ENCODE measurements at places on chromosomes 2 and 18.

DNA sequence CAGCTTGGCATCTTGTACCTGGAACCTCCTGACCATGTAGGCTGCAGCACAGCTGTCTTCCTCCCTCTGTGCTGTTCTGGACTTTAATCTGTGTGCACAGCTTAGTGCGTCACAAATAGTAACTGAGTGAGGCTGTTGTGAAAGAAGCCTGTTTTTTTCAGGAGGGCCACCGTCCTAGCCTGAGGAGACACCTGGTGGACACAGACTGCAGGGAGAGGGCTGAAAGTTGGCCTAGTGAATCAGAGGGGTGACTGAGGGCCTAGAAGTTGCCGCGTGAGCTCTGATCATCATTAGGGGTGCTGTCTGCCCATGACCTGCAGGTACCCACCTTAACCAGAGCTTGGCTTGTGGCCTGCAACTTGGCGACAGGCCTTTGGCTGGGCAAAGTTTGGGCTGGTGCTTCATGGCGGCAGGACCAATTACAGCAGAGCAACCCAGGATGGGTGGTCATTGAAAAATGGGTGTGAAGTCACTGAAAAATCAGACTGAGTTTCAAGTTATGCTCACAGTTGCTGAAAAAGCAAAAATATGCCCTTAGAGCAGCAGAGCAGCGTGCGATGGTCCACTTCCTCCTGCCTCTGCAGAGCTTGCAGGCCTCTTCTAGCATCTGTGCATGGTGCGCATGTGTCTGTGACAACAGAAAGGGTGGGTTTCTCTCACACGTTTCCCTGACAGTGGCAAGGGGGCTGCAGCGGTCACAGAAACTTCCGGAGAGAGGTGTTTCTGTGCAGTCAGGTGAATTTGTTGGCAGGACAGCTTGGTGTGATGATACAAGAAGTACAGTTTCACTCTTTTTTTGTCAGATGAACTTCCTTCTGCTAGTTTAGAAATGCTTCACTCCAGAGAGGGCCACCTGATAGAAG lies 9.6 kb downstream of the GDF7 start:
- DNase-seq: no peak

GRCh38 chr18:22983175-22983574 lies 50.0 kb downstream of the RBBP8 start:
- DNase-seq: no peak

- DNase-seq: peak; percentile 19
These were observed 2.4 kb downstream of the FHL2 start for GRCh38 chr2:105396254-105397024.

GRCh38 chr2:107502539-107502938 lies 324.2 kb upstream of the RGPD4 start:
- DNase-seq: no peak

DNA sequence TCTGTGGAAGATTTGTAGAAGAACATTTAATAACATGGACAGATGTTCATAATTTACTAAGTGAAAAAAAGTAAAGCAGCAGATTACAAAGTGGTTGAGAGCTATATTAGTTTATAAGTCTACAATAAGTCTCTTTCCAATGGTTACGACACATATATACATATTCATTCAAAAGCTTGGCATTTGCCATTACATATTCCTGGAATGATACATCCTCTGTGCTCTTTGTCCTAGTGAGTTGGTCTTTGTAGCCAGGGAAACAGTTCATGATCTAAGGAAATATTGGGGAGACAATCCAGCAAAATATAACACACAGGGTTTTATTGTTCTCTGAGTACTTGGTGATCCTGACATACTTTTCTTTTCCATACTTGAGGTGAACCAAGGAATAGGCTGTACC lies 32.5 kb upstream of the SOS1 start:
- DNase-seq: no peak

GRCh38 chr2:192087398-192087958 lies 107.3 kb downstream of the TMEFF2 start:
- no peak for DNase-seq

GRCh38 chr2:237472187-237472712 lies 14.8 kb upstream of the MLPH start:
- no peak for DNase-seq

- no peak for DNase-seq
These were observed 325.8 kb downstream of the CCDC178 start for GRCh38 chr18:33114749-33115148.

- no peak for DNase-seq
These were observed 78.3 kb downstream of the SMAD4 start for GRCh38 chr18:51108330-51108729.

- no peak for DNase-seq
These were observed 208.4 kb downstream of the MYCN start for GRCh38 chr2:16148632-16149348.

DNA sequence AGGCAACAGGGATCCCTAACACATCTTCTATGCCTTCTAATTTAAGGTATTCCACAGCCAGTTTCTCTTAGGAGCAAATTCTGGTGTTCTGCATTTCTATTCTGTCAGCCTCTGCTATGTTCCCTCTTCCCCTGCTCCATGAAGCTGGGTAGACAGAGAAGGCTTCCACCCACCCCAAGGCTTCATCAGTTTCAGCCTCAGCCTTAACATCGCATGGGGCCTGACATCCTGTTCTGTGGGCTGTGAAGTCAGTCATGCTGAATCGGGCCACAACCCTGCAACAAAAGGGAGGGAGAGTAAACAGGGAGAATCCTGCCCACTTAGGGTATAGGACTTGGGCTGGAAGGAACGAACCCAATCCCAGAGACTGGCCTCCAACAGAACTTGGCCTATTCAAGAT lies 70.6 kb upstream of the PPM1B start:
- DNase-seq: no peak

DNA sequence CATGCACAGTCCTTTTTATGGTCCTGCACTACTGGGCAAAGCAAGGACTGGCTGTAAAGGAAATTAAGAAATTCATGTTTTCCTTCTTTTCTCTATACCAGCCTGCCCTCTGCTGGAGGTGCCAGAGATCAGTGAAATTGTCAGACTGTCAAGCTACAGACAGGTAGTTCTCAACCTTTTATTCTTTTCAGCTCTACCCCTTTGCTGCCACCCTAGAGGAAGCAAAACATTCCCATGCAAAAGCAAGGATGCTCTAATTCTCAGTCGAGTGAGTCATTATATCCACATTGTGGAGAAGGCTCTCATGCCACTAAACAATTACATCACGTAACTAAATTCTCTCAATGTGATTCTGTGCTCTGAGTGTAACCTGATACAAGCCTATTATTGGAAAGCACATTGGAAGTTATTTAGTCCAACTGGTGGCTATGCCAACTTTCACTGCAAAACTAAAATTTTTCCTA lies 25.0 kb upstream of the RAPGEF4 start:
- no peak for DNase-seq

GRCh38 chr18:34038086-34038485 lies 186.6 kb downstream of the NOL4 start:
- no peak for DNase-seq

GRCh38 chr18:7766346-7766745 lies 199.2 kb downstream of the PTPRM start:
- no peak for DNase-seq

DNA sequence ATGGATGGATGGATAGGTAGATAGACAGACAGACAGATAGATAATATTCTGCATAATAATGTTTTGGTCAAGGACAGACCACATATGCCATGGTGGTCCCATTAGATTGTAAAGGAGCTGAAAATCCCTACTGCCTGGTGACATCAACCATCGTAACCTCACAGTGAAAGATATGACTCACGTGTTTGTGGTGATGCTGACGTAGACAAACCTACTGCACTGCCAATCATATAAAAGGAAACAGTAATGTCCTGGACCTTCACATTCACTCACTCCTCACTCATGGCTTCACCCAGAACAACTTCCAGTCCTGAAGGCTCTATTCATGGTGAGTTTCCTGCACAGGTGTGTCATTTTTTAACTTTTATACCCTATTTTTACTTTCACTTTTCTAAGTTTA lies 202.9 kb upstream of the TPO start:
- DNase-seq: no peak
